Thoracic aorta (tissue), 2 donors: ENCODE measurements at places on chromosomes 4 and X.

GRCh38 chr4:159367781-159368080, 264.9 kb downstream of the RAPGEF2 start:
- DNase-seq, result no peak

- no peak for DNase-seq
Observed at GRCh38 chr4:53121264-53121865, 244.5 kb downstream of the SCFD2 start.

DNA sequence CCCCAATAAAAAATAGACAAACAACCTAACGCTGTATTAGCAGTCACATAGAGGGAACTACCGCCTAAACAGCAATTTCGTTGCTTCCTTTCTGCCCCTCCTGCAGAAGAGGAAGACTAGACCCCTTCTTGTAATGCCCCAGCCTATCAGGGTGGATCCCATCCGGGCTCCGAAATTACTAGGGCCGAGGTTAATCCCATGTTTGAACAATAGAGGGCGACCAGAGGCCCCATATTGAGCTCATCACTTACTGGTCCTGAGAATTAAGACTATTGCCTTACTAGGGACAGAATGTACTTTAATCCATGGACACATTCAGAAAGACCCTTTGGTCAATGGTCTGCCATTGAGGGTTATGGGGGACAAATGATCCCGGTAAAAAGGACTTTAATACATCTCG, 11.8 kb upstream of the ZNF630 start:
- DNase-seq, result no peak

- DNase-seq, result no peak
Observed at GRCh38 chr4:5709207-5709575, 832 bp upstream of the EVC2 start.

DNA sequence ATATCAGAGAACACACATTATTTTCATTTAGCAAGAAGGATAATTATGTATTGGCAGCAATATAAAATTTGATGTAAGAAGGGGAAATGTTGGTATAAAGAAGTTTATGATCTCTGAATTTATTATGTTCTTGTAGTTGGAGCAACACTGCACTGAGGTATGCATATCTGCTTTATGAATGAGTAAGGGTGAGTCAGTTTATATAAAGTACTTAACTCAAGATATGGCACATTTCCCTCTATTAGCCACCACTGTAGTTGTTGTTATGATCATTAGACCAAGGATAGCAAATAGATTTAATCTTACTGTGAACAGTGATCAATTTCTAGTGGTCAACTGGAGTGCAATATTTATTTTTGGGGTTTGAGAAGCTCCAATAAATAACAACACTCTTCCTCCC, 66.6 kb downstream of the SNX25 start:
- DNase-seq, result no peak

GRCh38 chr4:71201057-71201456, 137.8 kb upstream of the SLC4A4 start:
- DNase-seq, result no peak

DNA sequence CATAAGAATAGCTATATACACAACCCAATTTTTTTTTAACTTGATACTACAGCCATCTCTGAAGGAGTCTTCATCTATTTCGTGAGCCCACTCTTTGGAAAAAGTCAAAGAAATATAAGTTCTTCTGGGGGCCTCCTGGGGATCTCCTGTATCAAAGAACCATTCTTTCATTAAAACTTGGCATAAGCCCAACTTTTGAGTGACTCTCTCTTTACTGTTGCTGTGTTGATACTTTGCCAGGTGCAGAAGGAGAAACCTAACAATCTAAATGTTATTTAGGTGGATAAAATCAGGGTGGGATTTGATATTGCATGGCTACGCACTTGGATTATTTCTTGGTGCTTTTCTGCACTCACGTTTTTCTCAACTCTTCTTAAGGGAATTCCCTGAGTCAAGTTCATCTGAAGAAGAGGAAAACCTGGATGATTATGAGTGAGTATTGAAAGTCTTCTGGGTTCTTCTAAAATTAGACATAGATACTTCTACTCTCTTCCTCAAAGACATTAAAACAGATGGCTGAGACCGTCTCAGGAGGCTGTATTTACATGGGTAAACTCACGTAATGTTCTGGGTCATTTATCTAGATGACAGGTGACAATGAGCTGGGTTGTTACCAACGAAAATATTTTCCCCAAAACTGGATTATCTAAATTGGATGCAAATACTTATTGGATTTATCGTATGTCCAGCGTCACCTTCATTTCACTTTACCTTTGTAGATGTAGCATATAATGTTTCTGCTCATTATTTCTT, 25.2 kb downstream of the BMX start:
- DNase-seq, result no peak

- no peak for DNase-seq
Observed at GRCh38 chr4:9944431-9945425, 76.6 kb downstream of the SLC2A9 start.

DNA sequence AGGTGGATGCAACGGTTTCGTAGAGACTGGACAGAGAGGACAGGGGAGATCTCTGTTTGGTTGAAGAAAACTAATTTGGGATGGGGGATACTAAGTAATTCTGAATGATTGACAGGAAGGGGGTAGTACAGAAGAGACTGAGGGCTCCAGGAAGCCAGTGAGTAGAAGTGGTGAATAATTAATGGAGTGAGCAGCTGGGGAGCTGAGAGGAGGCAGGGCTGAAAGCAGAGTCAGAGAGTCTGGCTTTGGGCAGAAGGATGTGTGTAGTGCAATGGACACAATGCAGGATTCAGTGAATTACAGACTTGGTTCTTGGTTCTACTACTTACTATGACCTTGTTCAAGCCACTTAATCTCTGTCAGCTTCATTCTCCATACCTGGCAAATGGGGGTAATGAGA, 161.7 kb downstream of the RBMX2 start:
- no peak for DNase-seq

GRCh38 chr4:66204534-66205247, 534.4 kb upstream of the EPHA5 start:
- DNase-seq, result no peak

DNA sequence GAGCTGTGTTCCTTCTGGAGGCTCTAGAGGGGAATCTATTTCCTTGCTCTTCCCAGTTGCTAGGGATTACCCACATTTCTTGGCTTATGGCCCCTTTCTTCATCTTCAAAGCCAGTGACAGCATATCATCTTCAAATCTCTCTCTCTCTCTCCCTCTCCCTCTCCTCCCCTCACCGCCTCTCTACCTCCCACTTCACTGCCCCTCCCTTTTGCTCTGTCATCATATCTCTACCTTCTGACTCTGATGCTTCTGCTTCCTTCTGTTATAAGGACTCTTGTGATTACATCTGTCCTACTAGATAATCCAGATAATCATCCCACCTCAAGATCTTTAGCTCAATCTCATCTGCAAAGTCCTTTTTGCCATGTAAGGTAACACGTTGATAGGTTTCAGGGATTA, 93.1 kb upstream of the TEX13D start:
- no peak for DNase-seq

DNA sequence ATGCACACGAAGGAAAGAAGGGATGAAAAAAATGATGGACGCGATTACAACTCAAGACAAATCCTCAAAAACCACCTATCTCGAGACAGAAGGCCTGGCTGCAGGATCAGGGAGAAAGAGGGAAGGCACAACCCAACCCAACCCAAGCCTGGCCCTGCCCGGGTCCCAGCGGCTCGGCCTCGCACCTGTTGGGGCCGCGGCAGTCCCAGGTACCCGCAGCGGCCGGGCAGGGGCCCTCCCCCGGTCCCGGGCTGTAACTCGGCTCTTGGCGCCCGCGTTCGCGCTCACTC, 464 bp downstream of the RASGEF1B start:
- DNase-seq, result no peak

DNA sequence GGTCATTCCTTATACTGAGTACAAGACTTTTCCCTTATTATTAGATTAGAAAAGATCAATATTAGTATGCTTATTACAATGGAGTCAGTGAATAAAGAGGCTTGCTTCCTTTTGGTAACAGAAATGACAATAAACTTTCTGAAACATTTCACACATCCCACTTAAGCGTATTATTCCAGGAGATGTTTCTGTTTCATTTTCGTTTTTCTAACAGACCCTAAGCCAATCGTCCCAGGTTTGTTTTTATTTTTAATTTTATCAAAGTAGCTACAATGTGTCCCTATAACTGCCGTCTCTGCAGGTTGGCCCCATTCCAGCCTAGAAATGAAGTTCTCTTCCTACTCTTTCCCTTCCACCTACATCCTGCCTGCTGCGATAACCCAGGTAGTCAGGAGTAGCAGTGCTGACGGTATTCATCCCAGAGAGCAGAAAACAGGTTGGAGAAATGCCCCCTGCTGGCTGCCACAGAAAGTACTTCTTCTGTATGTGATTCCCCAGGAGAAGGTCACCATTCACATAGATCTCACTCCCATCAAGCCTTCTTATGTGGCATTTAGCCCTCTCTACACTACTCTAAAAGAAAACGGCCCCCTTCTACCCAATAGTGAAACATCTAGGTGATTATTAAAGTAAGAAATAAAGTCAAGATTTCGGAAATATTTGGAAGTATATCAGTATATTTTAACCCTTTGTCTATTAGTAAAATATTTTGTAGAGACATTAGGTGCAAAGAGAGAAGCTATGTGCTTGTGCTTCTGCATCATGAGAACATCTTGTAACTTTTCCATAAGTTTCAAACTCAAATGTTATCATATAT, 40.4 kb downstream of the ENPEP start:
- DNase-seq, result no peak

GRCh38 chrX:96373047-96373355, 311.6 kb upstream of the DIAPH2 start:
- DNase-seq, result no peak

DNA sequence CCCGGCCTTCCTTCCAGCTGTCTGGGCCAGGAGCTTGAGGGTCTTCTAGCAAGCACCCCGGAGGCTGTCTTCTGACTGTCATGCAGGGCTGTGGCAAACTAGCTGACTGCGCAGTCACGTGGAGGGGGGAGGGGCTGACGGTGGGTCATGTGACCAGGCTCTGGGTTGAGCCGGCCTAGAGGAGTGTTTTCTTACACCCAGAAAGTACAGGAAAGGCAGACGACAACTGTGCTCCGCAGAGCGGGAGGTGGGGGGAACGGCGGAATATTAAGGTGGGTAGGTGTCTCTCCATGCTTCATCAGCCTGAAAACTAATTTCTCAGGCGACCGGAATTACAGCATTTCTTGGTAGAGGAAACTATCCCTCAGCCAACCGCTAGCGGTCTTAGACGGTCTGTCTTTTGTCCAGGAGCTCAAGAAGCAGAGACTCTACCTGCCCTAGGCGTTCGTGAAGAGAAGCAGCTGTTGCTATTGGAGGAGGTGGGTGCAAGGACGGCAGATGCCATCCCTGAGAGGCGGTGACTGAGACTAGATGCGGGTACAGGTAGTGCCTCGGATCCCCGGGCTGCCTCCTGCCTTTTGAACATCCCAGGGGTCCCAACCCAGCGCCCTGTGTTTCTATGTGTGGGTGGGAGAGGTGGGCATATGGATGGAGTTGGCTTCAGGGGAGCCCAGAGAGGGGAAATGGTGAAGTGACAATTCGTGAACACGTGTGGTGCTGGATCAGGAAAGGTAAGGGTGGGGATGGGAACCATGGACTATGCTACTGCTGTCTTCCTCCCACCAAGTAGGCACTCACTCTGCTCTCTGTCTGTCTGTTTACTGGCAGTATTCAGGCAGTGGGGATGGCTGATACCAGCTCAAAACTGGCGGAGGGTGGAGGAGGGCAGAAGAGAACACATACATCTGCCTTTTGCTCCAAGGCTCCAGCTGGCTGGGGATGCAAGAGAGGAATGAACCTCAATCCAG, 8.8 kb downstream of the GPRASP1 start:
- DNase-seq, result peak; percentile 29

- no peak for DNase-seq
Observed at GRCh38 chr4:151431728-151432127, 22.8 kb downstream of the FHIP1A start.

DNA sequence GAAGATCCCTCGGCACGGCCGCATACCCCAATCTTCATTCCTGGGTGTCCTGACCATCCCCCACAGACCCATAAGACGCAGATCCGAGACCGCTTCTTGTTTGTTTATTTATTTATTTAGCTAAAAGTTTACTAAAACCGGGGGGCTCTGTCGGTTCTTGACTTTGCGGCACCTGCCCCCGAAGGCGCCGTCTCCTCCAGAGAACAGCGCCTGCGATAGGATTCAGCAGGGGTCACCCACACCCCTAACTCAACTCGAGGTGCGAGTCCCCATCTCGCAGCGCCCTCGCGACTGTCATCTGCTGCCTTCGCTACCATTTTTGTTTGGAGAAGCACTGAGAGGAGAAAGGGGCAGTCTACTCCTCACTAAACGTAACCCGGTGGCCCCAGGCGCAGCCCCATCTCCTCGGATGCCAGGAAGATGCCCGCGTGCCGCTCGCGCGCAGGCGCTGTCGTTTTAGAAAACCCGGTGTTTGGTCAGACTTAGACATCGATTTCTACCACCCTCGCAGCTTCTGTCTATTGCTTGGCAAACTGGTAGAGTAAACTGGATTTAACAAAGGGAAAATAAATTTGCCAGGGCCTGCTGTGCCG, 18.9 kb upstream of the GPR101 start:
- DNase-seq, result no peak

GRCh38 chr4:27366104-27366823, 505.6 kb downstream of the STIM2 start:
- no peak for DNase-seq

DNA sequence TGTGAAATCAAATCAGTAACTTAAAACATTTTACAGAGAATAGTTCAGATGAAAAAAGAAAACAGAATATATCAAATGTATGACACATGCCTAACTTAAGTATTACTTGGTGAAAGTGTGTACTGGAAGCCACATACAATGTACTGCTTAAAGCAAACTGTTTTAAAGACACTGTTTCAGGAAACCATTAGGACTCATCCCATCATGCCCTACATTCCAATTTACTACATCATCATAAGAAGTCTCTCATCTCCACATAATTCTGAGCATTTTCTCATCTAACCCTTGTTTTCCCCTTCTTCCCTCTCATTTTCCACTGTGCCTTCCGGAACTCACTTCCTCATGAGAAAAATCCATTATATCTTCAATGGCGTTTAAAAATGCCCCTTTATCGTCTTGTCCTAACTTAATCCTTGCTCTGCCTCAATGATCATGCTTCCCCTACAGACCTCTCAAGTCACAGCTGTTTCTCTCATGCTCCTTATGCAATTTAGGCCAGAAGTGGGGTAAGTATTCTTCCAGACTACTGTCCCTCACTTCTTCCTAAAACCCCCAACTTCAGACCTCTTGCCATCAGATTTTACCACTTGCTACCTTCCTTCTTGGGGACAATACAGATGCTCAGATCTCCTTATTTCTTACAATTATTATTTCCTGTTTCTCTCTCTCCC, 26.8 kb upstream of the FGF5 start:
- no peak for DNase-seq

DNA sequence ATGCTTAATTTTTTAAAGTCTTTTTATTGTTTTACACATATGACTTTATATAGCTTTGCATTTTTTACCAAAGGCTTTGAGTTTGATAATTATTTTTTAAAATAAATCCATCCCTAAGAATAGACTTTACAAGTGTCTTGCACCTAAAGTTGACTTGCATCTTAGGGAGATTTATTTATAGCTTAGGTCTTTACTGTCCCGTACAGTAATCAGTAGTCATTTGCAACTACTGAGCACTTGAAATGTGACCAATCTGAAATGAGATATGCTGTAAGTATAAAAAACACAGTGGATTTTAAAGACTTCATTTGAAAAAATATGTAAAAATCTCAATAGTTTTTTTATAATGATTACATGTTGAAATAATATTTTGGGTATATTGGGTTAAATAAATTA, 19.2 kb downstream of the TBC1D1 start:
- DNase-seq, result no peak

- no peak for DNase-seq
Observed at GRCh38 chrX:110321081-110321480, 3.2 kb upstream of the AMMECR1 start.

GRCh38 chr4:94605241-94605805, 152.4 kb upstream of the BMPR1B start:
- no peak for DNase-seq

GRCh38 chr4:13322681-13323101, 161.4 kb downstream of the RAB28 start:
- DNase-seq, result no peak
